ENCODE measurements at places on chromosomes 6 and 20.

GRCh38 chr6:17874753-17875152, 112.7 kb downstream of the KIF13A start:
- no peak for DNase-seq

DNA sequence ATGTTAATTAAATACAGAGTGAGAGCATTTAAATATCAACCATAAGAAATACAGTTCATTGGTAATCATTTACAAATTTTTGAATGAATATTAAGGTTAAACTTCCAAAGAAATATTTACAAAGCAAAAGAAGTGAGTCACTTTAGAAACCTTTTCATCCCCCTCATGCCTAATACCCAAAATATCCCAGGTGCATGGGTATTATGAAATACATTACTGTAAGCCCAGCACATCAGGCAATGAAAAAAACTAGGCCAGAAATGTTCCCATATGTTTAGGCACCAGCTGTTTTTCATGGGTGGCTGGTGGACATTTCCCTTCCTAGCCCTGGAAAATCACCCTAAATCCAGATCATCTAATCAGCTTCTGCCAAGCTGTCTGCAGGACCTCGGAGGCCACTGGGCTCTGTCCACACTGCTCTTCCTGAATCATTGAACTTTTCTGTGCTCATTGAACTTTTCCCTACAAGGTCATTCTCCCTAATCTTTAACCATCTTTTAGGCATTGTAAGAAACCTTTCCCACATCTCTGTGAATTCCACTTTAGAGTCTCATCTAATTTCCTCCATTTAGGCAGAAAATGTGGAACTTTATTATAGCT, 145.3 kb upstream of the STXBP5 start:
- no peak for DNase-seq

DNA sequence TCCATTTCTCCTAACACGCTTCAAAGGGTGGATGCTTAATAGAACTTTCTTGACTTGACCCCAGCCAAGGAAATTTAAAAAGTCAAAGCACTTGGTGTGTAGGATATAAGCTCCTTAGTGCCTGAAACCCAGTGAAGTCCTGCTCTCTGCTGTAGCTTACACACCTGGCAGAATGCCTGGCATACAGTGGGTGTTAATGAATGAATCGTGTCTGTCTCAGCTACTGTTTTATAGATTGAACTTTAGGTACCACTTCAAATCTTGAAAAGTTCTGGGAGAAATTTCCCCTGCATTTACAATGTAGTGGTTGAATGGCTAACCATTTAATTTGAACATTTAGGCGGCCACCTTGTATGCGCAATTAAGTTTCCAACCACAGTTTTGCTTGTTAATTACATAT, 70.5 kb upstream of the ZNF217 start:
- no peak for DNase-seq

GRCh38 chr6:159102373-159103160, 57.8 kb upstream of the TAGAP start:
- no peak for DNase-seq

- no peak for DNase-seq
Measured at GRCh38 chr6:21348504-21349195, 244.9 kb upstream of the SOX4 start.

- DNase-seq: no peak
Measured at GRCh38 chr20:37808233-37809070, 94.5 kb upstream of the VSTM2L start.

GRCh38 chr20:41671143-41671542, 53.0 kb upstream of the CHD6 start:
- DNase-seq: no peak

GRCh38 chr6:143734641-143735063, 56.9 kb downstream of the PHACTR2 start:
- DNase-seq: no peak

DNA sequence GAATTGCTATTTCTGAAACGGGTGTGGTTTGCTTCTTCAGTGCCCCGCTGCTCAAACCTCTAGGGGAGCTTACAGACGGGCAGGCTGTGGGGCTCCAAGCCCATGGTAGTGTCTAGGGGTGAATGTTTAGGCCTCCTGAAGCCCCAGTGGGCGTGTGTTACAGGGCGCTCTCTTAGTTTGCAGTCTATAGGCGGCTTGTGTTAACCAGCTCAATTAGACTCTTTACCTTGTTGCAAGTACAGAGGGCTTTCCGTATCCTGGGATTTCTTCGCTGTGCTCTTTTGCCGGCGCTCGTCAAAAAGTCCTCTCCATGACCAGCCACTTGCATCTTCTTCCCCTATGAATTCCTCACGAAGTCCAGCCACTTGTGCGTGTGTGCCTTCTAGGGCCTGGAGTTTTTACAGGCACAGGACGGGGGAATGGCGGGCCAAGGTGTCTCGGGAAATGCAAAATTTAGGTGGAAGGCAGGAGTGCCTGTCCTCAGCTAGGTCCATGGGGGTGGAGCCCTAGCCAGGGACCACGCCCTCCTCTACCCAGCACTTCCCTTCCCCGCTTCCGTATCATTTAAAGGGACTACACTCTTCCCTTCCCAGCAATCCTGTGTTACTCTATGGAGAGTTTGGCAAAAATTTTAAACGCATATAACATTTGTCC, 94.5 kb downstream of the HTR1B start:
- no peak for DNase-seq

- no peak for DNase-seq
Measured at GRCh38 chr6:107272246-107272645, 156.9 kb upstream of the BEND3 start.

DNA sequence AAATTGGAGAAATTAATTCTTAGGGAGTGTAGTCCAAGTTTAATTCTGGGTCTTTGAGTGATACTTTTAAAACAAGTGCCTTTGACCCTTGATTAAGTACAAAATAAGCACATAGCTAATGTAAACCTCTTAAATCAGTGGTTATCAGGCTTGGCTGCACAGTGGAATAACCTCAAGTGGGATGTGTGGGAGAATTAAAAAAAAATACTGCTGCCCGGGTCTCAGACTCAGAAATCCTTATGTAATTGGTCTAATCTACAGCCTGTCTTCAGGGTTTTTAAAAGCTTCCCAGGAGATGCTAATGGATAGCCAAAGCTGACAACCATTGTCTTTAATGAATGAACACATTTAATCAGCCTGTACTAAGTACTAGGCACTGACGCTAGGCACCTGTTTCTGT, 28.5 kb upstream of the TMEM14A start:
- DNase-seq: no peak
